ENCODE measurements at places on chromosomes 2 and 18. TPM values are rescaled to one million over a fixed set of nuclear protein-coding genes. Genes with fewer than 3 reads are reported as not detected.

GRCh38 chr2:74050151-74050550, 65.4 kb downstream of the TET3 start:
- no peaks in the 10 kb centered on the region for H3K27me3 ChIP-seq
- H3K4me3 ChIP-seq = no peak overlapping the region
- no peak for DNase-seq
- H3K4me1 ChIP-seq = no peaks in the 10 kb centered on the region
- no peak overlapping the region for H3K27ac ChIP-seq
- peaks cover 37% of the 10 kb centered on the region for H3K36me3 ChIP-seq

DNA sequence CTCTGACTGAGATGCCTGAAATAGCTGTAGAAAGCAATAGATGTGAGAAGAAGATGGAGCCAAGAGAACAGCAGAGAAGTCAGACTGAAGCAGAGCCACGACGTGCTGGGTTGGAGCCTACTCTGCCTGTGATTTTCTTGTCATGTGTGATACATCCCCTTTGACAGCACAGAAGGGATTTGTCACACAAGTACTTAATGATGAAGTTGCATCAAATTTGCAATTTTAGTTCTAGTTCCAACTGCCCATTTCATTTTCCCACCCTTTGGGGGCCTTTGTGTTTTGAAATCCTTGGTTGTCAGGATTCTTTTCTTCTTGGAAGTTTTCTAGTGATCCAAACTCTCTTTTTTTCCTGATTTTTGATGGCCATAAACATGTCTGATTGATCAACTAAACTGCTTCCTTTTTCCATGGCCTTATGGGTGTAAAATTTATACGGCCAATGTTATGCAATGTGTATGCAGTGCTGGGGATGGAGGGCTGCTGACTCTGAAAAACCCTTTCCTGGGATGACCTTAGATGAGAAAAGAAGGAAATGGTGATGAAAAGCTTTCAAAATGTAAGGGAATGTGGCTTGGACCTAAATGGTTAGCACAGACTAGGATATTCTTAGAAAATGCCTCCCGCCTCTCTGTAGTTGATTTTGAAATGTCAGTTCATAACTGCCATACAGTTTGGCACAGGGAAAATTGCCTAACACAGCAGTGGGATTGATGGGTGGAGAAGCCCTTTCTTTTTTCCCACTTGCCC, 9.6 kb upstream of the B3GNT2 start:
- H3K27ac ChIP-seq = no peak overlapping the region
- no peak for DNase-seq
- H3K36me3 ChIP-seq = no peaks in the 10 kb centered on the region
- no peak overlapping the region for H3K4me3 ChIP-seq
- H3K27me3 ChIP-seq = no peaks in the 10 kb centered on the region

The MLPH gene
- 182 TPM for total RNA-seq

The ANKRD36C gene
- 576 TPM for total RNA-seq

DNA sequence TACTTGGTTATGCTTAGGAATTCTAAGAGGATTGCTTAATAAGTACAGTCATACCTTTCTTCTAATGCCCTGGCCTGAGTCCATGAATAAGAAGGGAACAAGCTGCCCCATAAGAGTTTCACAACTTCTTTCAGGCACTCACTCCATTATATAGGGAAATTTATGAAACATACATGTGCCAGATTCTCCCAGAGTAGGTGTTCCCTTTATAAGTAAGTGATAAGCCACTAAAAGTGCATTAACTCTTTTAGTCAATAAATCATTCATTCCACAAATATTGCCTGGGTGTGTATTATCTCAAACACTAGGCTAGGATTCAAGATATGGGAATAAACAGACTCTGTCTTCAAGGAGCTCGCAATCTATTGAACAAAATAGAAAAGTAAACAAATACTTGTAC, 84.5 kb upstream of the RBBP8 start:
- H3K4me1 ChIP-seq = peaks cover 32% of the 10 kb centered on the region
- no peaks in the 10 kb centered on the region for H3K36me3 ChIP-seq
- H3K27ac ChIP-seq = peak overlapping the region; percentile 28
- no peaks in the 10 kb centered on the region for H3K27me3 ChIP-seq
- peak; percentile 38 for DNase-seq

The COLEC11 gene
- not detected for total RNA-seq
